ENCODE measurements at places on chromosomes 11 and 22.

- DNase-seq = no peak
Observed at GRCh38 chr11:133477251-133477625, 55.1 kb downstream of the OPCML start.

DNA sequence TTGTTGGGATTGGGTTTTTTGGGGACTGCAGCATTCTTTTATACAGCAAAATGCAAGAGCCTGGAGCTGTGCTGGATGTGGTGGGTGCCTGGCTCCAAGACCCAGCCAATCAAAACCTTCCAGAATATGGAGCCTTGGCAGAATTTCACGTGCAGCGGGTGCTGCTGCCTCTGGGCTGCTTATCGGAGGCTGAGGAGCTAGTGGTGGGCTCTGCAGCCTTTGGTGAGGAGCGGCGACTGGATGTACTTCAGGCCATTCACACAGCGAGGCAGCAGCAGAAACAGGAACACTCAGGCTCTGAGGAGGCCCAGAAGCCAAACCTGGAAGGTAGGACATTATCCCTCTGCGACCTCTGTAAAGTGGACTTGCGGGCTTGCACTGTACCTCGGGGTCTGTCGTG lies 5.6 kb downstream of the PEX26 start:
- no peak for DNase-seq

DNA sequence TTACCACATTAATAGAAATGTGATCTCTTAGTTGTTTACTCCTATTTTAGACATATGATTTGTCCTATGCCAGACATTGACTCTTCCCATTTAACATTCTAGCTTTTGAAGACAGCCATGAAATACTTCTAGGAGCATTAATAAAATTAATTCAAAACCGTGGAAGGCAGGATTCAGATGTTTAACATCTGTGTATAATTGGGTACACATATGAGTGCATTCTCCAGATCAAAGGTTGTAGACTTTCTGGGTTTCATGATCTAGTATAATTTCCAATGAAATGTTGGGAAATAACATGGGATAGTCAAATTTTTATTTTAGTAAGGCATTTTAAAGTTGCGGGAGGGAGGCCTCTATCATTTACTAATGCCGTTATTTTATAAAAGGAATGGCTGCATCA lies 35.2 kb upstream of the CCDC89 start:
- no peak for DNase-seq

DNA sequence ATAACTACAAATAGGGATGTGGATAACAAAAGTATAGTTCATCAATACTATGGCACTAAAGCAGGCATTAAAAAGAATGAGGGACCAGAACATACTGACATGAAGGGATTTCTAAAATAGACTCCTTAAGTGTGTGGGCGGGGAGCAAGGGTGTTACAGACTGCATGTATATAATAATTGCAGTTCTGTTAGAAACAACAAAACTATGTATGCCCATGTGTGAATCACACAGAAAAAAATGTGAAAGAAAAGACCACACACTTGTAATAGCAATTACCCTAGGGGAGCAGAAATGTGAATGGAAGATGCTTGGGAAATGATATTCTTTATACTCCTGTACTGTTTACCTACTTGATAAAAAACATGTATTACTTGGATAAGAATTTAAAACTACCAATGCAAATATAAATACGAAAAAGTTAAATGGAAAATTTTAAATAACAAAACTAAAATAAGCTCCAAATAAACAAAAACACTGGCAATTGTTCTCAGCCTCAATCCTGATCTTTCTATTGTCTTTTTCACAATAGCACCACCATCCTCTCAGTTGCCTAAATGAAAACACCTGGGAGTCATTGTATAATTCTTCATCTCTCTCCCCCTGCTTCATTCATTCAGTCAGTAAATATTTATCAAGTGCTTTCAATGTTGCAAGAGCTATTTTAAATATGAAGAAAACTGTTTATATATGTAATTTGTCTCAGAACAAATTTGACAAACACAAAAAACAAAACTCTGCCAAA lies 129.8 kb downstream of the FCHSD2 start:
- DNase-seq = no peak
